ENCODE measurements at places on chromosomes 4 and X.

DNA sequence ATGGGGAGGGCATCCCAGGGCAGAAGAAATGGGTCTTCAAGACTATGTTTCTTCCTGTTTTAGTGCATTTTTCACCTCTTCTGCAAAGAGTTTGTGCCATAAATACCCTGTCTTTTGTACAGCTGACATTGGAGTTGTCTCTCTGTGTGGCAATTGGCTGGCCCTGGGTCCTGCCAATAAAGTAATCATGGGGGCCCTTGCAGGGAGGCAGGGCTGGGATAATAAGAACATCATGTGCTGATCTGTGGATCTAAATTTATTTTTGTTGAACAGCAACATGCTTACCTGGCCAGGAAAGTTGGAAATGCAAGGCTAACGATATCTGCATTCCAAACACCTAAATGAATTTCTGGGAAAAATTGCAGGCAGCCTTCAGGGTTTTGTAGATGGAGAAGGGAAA, 174.6 kb upstream of the GATB start:
- DNase-seq: no peak

DNA sequence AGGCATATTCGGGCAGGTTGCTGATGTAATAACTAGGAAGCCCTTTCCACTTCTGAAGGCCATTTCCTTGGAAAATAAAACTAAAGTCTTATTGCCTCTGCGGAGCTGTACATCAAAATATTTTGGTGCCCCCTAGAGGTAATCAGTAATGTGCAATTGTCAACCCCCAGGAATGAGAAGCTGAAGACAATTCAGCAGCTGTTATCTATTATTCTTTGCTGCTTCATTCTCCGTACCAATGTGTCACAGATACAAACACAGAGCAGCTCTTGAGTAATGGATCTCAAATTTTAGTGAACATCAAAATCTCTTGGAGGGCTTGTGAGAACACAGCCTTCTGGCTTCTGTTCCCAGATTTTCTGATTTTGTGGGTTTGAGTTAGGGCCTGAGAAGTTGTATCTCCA, 3.5 kb upstream of the SLIT2 start:
- DNase-seq: no peak

DNA sequence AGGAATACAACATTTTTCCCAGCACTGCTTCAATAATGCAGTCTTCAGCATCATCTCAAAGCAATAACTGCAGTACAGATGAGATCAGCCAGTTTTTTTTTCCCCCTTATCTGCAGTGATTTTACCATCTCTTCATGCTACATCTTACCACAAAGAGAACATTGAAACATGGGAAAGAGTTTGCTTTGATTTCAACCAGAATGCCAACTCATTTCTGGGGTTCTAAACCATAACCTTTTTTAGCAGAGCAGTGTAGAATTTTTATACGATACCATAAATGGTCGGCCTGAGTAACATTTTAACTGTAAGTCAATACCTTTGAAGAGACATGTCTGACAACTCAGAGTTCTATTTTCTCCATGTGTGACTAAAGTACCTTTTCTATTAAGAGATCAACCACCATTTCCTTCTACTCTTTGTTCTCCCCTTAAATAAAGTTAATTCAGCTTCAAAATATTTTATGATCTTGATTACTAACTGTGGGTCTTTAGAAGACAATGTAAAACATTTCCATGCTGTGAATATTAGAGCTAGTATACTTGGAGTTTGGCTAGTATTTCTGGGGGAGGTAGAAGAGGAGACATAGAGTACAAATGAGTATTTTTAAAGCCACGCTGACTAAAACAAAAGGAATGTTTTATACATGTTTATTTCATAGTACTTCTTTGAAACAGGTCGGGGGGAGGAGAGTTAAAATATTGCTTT, 69.1 kb downstream of the TET2 start:
- no peak for DNase-seq

GRCh38 chr4:111230265-111230664, 607.4 kb upstream of the PITX2 start:
- DNase-seq: no peak

- no peak for DNase-seq
Measured at GRCh38 chrX:281166-281999, at the start of gene PLCXD1. Gene PLCXD1, plus strand, starts transcription at chrX:281381. Its CDS starts 2,807 bp downstream, at chrX:284188.

GRCh38 chrX:42930071-42930470, 152.1 kb upstream of the PPP1R2C start:
- DNase-seq: no peak

- DNase-seq: no peak
Measured at GRCh38 chr4:148344941-148345340, 97.3 kb downstream of the NR3C2 start.

DNA sequence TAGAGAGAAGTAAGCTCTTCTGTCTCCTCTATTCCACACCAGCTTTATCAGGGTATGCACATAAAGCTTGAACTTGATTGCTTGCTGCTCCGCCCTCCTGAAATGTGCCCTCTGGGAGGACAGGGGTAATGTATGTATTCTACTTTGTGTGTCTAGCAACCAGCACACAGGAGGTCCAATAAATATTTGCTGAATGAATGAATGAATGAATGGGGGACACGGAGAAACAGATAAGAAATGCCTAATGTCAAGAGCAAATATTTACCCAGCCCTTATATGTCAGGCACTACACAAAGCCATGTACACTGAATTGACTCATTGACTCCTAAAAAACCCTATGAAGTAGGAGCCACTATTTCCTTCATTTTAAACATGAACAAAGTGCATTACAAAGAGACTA, 2.3 kb upstream of the MSL3 start:
- no peak for DNase-seq

DNA sequence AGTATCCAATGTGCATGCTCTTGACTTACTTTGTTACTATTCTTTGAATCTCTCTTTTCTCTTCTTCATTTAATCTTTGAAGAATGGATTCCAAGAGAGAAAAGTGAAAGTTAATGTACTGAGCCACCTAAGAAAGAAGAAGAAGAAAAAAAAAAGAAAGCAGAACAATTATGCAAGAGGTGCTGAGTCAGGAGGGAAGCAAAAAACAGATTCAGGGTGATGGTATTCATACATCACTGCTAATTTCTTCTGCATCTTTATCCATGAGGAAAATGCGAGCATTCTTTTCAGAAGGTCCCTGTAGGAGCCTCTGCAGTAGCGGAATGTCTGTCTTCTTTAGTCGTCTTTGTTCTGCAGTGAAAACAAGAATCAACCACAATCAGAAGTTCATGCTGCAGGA, 43.9 kb downstream of the RASSF6 start:
- DNase-seq: no peak

DNA sequence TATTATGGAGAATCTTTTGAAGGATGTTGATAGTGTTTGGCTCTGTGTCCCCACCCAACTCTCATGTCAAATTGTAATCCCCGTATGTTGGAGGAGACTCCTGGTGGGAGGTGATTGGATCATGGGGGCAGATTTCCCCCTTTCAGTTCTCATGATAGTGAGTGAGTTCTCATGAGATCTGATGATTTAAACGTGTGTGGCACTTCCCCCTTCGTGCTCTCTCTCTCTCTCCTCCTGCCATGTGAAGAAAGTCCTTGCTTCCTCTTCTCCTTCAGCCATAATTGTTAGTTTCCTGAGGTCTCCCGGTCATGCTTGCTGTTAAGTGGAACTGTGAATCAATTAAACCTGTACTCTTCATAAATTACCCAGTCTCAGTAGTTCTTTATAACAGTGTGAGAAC, 166.1 kb upstream of the NUDT6 start:
- DNase-seq: no peak

GRCh38 chrX:64206556-64207162, 1.2 kb upstream of the AMER1 start:
- no peak for DNase-seq

DNA sequence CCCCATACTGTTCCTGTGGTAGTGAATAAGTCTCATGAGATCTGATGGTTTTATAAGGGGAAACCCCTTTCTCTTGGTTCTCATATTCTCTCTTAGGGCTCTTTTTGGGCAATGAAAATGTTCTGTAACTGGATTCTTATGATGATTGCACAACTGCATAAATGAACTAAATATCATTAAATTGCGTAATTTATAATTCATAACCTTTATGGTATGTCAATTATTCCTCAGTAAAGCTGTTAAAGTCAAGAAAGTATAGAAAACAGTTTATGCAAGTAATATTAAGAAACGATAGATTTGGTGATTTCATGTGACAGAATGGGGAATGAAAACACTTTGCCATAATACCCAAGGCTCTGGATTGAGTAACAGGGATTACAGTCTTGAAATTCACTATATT, 33.5 kb upstream of the SPANXD start:
- no peak for DNase-seq

GRCh38 chr4:76544725-76545124, 109.7 kb downstream of the SHROOM3 start:
- no peak for DNase-seq

GRCh38 chr4:103002551-103002950, 17.0 kb downstream of the SLC9B1 start:
- no peak for DNase-seq

DNA sequence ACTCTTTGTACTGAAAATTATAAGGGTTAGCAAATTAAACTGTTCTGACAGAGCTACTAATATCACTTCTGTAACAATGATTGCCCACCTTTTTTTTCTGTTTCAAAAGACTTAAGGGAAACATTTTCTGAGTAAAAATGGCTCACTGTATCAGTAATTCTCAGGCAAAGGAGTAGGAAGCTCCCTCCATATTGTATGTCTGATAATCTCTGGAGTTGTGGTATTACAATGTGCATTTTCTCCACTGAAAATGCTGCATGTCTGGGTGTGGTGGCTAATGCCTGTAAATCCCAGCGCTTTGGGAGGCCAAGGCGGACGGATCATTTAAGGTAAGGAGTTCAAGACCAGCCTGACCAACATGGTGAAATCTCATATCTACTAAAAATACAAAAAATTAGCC, 4.4 kb upstream of the STAP1 start:
- DNase-seq: no peak

DNA sequence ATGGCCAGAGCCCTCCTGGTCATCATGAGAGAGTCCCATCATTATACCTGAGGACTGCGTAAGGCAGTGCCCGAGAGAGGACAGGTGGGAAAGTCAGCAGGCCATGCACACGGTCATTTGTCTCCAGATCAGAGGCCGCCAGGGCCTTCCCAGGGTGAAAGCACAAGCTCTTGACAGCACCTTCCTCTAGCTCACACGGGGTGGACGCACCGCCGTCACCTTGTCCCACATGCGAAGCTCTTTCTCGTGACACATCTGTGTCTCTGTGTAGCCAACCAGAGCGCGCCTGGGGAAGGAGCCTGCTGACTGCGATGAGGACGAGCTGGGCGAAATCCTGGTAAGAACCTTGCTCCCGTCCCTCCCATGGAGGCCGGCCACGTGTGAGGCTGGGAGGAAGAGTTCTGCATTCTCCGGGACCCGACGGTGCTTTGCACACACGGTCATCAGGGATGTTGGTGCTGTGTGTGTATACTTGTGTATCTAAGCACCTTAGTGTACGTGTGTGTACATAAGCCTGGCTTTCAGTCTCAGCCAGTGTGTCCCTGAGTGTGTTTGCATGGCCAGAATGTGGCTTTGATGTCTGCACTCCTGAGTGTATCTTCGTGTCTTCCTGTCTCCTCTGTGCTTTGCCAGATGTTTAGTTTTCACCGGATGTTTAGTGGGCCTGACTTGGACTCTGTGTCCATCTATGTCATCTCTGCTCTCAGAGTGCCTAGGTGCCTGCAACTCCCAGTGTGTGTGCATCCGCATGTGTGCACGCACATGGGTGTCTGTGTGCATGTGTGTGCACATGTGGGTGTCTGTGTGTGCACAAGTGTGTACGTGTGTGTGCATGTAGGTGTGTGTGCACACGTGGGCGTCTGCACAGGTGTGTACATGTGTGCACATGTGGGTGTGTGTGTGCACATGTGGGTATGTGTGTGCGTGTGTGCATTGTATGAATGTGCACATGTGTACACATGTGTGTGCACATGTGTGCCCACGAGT, 15.1 kb downstream of the ATP5ME start:
- no peak for DNase-seq

GRCh38 chr4:56730097-56730496, 49.0 kb upstream of the HOPX start:
- no peak for DNase-seq

Measured in stimulated activated naive B cell treated with anti-CD40 and anti-IgM and Interleukin-4, amounts not matched to agents 10 μg/mL and 1 μg/mL and 100 μg/mL, for 72 hours (primary cell).